ENCODE measurements at places on chromosomes 2 and 18.
A peak's percentile ranks its signal among the peaks of the same experiment; 100 is the strongest.

DNA sequence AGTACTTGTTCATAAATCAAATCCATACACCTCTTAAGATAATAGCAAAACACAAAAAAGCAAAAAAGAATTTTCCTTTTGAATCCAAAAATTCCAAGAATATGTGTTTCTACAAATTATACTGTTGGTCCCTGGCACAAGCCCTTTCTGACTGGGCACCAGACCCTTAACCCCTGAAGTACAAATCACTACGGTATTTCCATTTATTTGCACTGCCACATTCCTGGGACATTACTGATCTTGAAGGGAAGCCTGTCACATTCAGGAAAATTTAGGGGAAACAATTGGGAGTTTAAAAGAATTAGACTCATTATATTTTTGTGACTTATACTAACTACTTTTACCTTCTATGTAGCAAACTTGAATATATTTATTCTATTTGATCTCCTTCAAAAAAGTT lies 98.8 kb downstream of the ZNF521 start:
- DNase-seq, result no peak

DNA sequence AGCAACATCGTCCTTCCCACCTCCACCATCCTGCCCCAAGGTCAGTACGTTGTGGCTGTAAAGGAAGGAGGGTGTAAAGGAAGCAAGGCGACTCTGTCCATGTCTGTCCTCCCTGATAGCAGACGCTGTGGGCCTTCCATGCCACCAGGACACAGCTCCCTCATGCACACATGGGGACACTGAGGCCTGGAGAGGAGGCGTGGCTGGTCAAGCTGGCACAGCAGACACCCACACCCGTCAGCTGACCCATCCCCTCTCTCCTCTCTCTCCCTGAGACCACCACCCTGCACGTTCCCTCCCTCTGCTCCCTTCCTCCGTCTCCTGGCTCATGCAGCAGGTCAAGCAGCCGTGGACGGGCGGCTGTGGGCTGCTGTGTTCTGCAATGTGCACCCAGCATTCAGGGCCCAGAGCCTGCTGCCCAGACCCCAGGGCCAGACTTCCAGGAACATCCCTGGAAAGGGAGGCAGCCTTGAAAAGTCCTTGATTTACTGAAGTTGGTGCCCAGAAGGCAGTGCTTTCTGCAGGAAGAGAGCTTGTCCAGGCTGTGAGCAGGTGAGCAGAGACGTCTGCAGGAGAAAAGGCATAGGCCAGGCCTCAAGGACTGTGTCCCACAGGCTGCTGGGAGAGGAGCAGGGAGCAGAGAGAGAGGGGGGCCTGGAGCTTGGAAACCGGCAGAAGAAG lies 133.6 kb downstream of the DDX1 start:
- DNase-seq, result no peak

DNA sequence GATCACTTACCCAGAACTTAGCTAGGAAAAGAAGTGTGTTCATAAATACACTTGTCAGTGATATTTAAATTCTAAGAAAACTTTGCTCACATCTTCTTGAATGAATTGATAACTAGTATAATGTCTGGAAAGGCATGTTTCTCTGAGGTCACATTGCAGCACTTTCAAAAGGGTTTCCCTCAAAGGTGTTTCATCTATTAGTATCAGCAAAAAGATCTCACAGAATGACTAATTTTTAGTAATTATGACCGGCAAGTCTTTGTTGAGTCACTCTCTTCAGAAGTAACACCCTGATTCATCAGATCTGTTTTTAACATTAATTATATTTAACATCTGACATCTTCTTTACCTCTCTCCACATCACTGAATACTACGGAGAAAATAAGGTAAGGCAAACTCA lies 222.3 kb downstream of the IKZF2 start:
- DNase-seq, result no peak

DNA sequence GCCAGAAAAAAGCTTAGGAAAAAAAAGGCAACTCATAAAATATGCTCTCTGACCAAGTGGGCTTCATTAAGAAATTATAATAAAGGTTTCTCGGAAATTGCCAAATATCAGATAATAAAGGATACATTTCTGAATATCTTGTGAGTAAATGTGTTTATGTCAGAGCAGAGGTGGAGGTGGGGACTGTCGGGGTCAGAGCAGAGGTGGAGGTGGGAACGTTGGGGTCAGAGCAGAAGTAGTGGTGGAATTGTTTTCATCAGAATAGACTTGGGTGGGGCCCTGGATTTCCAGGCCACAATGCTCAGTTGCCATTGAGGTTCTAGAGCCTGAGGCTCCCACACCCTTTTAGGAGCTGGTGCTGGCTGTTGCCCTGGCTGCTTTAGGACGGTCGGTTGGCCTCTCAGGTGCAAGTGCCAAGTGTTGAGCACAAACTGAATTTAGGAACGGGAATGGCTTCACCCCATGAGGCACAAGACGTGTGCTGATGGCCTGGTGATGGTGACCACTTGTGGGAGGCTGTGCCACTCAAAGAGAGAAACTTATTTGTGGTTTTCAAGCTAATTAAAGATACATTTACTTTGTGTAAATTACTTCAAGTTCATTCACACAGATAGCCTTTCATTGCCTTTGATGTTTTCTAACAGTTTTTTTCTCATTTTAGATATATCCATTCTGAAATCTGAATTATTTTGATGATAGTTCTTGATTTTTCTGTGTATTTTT lies 131.5 kb downstream of the ATP9B start:
- no peak for DNase-seq

- peak; percentile 83 for DNase-seq
Observed at GRCh38 chr2:33437297-33437696, 39.2 kb upstream of the RASGRP3 start.

DNA sequence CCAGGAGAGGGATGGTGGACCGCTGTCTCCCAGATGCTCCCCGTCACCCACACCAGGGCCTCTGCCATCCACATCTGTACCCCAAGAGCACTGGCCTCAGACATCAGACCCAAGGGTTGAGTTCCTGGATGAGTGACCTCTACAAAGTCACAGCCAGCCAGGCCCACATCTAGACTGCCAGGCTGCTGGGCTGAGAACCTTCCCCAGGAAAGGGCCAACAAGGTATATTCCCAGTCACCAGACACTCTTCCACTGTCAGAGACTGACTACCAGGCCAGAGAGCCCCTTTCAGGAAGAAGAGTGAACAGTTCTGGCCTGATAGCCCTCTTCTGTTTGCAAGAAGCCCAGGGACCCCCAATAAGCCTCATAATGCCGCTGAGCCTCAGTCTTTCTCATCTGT lies 44.3 kb downstream of the C1QL2 start:
- DNase-seq, result no peak

GRCh38 chr2:55556809-55557208 lies 37.3 kb downstream of the CFAP36 start:
- no peak for DNase-seq

DNA sequence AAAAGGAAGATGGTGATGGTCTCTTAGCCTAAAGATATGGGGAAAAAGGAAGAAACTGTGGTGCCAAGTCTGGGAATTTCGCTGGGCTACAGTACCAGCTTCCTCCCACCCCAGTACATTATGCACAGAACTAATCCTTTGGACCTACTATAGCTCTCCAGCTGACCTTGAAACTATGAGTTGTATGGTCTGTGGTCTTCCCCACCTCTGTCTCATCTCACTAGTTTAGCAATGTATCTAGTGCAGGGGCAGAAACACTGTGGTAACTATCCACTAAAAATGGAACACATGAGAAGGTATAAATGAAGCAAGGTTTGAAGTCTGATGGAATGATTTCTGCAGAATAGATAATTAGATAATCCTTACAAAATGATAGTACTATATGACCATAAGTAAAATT lies 190.4 kb upstream of the CCDC150 start:
- DNase-seq, result no peak

DNA sequence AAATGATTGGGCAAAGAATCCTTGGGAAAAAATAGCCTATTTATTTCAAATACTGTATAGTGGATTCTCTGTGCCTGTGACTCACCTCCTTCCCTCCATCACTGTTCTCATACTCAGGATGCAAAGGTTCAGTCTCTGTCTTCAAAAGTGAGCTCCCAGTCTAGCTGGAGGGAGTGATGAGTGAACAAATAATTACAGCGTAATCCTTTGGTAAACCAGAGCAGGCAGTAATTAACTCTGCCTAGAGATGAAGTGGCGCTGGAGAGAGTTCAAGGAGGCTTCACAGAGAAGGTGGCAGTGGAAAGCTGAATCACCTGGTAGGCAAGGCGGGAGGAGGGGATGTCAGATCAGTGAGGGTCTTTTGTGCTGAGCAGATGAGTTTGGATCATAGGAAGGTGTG lies 6.5 kb downstream of the DGUOK start:
- DNase-seq, result no peak

DNA sequence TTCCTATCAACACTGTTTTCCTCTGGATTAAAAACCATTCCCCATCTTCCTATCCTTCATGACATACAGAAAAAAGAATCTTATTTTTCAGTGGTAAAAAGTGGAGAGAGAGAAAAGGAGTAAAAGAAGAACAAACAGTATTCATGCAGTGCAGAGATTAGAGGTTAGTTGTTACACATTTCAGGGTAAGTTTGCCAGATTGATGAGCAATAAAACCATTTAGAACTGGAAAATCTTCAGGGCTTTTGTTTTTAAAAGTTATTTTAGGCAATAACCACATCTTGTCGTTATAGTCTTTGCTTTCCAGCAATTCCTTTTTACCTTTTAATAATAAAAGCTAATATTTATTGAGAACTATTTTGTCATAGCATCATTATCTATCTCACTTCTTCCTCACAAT lies 104.5 kb downstream of the GPD2 start:
- DNase-seq, result no peak
